ENCODE measurements at places on chromosomes 12 and 14.

- no peak for DNase-seq
Observed at GRCh38 chr12:40502322-40502721, 189.9 kb upstream of the CNTN1 start.

GRCh38 chr14:24851837-24852236 is 198.1 kb downstream of the STXBP6 start:
- DNase-seq: no peak

- DNase-seq: no peak
Observed at GRCh38 chr12:19065871-19066270, 63.7 kb upstream of the PLEKHA5 start.

DNA sequence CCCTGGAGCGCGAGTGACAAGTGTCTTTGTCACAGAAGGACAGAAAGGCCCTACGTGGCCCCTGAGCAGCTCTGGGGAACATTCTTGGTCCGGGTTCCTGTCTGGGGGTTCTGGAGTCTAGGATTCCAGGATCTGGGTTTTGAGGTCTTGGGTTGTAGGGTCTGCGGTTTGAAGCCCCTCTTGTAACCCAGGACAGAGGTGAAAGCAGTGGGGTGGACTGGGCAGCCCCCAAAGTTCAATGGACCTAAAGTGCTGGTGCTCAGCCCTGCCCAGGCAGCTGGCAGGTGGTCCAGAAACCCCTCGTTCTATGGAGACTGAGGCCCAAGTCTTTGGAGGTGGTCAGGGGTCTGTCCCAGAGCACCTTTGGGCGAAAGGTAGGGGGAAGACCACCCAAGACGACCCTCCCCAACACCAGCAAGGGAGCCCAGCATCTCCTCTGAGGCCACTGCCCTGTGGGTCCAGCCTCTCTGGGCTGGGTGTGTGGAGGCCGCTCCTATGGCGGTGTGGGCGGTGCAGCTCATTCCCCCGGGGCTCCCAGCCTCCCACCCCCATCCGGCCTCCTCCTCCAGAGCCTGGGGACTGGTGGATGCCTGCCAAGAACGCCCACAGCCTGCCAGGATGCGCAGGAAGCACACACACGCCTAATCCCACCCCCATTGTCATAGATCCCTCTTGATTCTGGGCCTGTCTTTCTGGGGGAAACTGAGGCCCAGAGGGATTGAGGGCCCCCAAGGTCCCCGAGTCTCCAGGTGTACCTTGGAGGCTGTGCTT is 30.2 kb upstream of the ANKRD9 start:
- peak; percentile 62 for DNase-seq

- no peak for DNase-seq
Observed at GRCh38 chr12:79988368-79988767, 53.5 kb upstream of the PPP1R12A start.

DNA sequence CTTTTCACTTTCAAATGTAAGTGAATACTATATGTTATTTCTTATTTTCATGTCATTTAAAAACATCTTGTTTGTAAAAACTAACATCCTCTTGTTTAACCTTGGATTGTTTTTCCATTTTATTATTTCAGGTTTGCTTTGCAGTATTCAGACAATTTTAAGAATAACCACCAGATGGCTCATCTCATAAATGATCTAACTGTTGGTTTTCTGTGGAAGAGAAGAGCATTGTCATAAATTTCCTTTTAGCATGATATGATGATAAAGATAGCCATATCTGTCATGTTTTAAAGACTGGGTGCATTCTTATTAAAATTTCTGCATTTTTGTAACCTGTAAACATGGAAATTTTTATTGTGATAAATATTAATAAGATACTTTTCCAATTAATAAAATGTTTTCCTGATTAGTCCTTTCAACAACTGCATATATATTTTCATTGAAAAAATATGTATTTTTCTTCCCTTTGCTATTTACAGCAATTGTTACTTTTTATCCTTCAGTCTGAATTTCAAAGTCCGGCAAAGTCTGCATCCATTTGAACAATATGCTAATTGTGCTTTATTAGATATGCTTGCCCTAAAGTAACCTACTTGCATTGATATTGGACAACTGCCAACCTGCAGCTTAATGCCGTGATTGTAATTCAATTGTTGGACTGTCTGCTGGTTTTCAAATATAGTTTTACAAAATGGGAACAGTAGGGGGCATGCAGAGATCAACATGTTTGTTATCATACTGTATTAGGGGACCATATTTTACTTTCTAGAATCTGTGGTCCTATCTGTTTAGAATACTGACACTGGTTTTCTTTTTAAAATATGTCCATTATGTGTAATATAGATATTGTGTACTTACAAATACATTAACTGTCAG is 163.4 kb downstream of the GARIN6 start:
- DNase-seq: peak; percentile 64

DNA sequence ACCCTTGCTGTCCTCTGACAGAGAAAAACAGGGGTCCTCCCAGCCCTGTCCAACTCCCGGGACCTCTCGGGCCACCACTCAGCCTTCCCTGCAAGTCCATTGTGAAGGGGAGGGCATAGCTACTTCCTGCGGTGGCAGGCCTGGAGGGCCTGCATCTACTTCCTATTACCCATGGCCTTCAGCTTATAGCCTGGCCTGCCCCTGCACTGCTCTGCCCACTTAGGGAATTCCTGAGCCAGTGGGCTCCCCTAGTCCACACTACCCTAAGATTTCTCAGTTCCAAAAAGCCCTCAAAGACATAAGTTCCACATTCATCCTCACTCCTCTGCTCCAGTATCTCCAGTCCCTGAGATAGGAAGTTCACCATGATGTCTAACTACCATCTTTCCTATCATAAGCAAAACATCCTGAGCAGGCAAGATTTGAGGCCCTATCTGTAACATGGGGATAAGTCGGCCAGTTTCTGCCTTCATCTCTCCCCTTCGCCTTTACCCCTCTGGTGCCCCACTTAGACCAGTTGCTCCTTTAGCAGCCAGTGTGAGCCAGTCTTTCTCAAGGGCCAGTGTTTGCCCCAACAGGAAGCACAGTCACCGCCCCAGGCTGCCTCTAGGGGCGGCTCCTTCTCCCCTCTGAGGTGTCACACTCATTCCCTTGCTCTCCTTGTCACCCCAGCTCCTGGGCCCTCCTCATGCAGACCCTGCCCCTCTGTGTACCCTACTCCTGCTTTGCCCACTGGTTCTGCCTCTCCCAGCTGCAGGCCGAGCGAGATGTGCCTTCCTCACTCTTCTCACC is 10.9 kb downstream of the HDAC7 start:
- no peak for DNase-seq

DNA sequence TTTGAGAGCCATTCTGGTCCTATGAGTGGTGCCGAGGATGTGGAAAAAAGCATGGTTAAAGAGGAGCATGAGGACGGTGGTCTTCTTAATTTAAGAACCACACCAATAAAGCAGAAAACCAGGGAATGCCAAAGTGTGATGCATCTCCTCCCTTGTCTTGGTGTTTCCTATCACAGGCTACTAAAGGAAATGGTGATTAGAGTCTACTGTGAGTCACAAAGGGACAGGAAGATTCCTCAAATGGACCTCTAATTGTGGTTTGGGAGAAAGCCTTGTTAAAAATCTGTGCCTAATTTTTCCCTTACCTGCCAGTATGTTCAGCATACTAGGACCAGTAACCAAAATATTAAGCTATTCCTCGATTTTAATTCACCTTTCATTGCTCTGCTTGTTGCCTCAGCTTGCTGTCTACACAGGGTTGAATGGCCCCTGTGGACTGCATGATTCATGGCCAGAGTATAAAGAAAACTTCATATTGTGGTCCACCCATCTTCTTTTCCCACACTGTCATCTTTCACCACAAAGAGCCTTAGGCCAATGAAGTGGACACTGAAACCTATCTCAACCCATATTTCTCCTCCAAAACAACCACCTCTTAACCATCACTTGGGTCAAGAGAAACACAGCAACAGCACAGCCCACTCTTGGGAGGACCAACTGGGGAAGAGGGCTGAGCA is 38.8 kb downstream of the DIO2 start:
- DNase-seq: no peak

GRCh38 chr12:15796493-15797141 is 7.4 kb upstream of the EPS8 start:
- no peak for DNase-seq

DNA sequence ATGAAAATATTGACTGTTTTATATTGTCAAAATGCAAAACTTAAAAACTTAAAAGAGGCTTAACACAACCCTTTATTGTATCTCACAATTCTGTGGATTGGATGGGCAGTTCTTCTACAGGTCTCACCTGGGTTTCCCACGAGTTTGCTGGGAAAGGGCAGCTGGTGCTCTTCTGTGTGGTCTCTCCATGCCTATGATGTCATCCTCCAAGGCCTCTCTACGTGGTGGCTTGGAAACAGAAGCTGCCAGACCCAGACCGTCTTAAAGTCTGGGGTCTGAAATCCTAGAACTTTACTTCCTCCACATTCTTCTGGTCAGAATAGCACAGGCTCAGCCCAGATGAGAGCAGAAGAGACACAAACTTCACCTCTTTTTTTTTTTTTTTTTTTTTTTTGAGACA is 36.5 kb upstream of the KICS2 start:
- no peak for DNase-seq

DNA sequence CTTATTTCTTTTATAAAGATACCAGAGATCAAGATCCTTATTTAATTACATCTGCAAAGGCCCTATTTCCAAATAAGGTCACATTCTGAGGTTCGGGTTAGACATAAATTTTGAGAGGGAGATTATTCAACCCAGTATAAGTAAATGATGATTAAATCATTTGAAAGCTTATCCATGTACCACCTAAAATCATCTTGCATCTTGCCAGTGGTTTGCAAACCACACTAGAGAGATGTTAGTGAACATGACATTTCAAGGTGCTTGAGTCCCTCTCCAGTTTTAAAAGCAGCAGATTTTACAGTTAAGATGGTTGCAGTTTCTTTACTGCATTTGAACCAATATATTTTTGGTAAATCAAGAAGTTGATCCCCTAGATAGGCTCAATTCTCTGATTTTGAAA is 49.9 kb upstream of the TMPO start:
- DNase-seq: no peak

GRCh38 chr14:41397926-41398325 is 208.8 kb upstream of the LRFN5 start:
- no peak for DNase-seq

DNA sequence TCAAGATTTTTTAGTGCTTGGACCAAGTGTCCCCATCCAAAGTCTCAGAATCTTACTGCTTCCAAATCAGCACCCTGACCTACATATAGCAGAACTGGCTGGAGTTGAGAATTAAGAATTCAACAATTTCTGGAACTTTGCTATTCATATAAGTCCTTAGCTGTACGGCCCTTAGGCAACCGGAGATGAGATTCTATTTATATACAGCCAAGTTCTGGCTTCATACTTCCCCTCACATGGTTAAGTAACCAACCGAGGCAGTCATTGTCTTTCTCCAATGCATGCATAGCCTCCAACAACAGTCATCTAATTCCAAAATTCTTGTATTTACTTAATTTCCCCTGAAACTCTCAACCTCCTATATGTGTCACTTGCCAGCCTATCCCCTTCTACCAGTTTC is 76.6 kb downstream of the SINHCAF start:
- DNase-seq: no peak

DNA sequence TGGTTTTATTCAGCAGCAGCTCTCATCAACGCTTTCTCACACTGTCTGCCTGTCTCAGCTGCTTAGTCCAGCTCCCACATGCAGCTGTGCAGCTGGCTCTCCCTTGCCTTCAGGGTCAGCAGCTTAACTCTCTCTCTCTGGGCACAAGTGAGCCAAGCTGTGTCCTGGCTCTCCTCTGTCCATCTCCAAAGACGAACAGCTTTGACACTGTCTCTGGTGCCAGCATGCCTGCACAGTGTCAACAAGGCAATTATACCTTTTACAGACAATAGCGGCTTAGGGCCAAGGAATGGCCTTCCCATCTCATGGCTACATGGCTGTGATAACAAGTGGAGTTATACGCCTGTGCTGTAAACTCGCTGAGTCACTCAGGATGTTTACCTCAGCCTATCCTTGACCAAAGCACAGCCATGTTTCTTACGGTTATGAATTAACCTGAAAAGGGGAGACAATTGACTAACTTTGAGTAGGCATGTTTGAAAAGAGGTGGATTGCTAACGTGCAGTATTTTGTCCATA is 38.4 kb upstream of the MANSC4 start:
- DNase-seq: peak; percentile 26

- no peak for DNase-seq
Observed at GRCh38 chr14:34596891-34597290, 33.1 kb downstream of the SNX6 start.

DNA sequence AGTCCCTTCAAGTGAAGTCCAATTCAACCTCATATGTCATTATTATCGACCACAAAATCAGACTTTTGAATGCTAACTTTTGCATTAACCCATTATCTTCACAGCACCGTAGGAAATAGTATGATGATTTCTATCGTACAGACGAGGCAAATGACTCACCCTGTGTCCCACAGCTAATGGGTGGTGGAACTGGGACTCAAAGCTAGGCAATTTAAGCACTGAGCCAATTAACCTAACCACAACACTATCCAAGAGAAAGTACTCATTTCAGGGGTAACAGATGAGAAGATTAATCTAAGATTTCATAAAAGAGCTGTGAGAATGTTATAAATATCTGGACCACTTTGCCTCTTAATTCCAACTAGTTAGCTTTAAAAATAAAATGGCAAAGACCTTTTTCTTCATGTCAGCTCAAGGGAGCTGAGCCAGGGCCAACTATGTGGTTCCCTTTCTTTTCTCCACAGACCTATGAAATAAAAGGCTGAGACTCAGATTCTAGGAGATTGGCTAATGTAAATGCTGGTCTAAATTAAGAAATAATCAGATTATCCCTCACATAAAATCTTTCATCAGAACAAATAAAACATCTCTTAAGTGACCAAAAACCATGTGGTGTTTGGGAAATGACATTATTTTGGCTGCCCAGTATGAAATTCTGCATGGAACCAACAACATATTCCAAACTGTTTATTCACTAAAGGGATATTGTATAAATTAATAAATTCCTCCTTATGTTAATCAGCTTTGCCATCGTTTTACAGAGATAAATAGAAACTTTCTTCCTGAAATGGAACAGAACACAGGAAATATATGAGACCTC is 4.9 kb downstream of the PTGER2 start:
- DNase-seq: no peak

- no peak for DNase-seq
Observed at GRCh38 chr12:49801141-49802063, 26.8 kb downstream of the NCKAP5L start.

DNA sequence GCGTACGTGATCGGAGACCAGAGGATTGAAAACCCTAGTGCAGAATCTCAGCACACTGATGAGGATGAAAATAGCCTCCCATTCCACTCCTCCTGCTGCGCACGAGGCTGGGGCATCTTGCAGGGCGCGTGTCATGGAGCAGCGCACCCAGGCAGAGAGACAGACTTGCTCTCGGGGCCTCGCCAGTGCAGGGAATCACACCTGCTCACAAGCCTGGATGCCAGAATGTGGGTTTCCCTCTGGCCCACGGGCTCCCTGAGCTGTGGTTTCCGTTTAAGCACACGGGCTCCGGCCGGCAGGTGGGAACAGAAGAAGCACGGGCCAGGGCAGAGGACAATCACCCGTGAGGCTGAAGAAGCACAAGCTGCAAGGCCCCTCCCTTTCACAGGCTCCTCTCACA is 2.0 kb downstream of the FGF6 start:
- DNase-seq: no peak

- no peak for DNase-seq
Observed at GRCh38 chr14:52862632-52863333, 71.4 kb upstream of the GNPNAT1 start.

GRCh38 chr14:95250936-95251335 is 68.8 kb downstream of the CLMN start:
- no peak for DNase-seq

- no peak for DNase-seq
Observed at GRCh38 chr12:25792031-25792430, 166.5 kb upstream of the RASSF8 start.

GRCh38 chr14:85675957-85676356 is 146.0 kb downstream of the FLRT2 start:
- DNase-seq: no peak

- no peak for DNase-seq
Observed at GRCh38 chr12:49097381-49097780, 2.8 kb upstream of the DHH start.
